GM12864 (cell line): ENCODE measurements at places on chromosomes 6 and 20.

DNA sequence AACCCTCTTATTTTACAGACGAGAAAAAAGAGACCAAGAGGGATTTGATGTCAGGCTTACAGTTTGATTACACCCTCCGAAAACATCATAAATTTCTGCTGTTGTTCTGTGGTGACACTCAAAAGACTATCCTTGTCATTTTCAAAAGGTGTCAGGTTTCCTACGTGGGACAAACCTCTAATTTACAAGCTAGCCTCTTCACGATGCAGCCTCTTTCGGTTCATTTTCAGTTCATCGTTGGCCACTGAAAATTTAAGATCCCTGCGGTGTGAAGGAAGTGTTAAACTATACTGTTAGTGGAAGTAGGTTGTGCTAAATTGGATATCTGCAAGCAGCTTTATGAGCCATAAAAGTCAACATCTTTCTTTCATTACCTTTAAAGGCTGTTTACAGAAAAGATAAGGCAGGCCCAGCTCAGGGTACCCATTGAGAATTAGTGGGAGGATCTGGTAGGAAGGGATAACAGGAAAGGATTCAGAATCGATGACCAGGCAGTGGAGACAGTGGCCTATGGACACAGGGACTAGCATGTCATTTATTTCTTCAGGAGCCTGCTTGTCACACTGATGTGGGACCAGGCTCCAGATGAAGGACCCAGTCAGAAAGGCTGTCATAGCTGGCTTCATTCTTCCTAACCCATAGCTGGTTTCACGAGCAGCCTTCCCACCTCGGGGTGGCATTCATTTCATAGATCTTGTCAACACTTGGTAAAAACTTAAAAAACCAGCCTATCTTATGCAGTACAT lies 329.1 kb upstream of the SOX4 start:
- no peak for DNase-seq

GRCh38 chr20:2663887-2664719 lies at the start of gene IDH3B:
Gene IDH3B (minus strand): TSS chr20:2664216. CDS start chr20:2664188, 28 bp downstream.
- peak; percentile 73 for DNase-seq

- no peak for DNase-seq
These were observed 152.3 kb downstream of the ALDH8A1 start for GRCh38 chr6:134797400-134798113.

- peak; percentile 71 for DNase-seq
These were observed 152.8 kb downstream of the TAF4 start for GRCh38 chr20:61912665-61913422.

DNA sequence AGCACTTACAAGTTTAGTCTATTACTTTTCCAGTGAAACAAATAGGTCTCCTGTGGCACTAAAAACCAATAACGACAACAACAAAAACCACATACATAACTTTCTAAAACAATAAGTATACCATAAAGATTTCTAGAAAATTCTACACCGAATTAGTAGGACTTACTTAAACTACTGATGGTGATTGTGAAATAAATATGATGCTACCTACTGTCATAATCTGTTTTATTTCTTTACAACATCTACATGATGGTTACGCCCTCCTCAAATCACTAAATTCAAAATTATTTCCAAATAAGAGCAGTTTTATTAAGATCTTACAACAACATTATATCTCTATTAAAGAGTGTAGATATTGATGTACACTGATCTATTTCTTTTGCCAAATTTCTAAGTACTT lies 147.0 kb downstream of the DST start:
- no peak for DNase-seq

- DNase-seq = no peak
These were observed 53.7 kb downstream of the E2F3 start for GRCh38 chr6:20455251-20455940.

- DNase-seq = no peak
These were observed 25.9 kb upstream of the UST start for GRCh38 chr6:148720897-148721296.
